ENCODE measurements at places on chromosomes 3 and 15. TPM values are rescaled to one million over a fixed set of nuclear protein-coding genes. Genes with fewer than 3 reads are reported as not detected.

NMD3 gene
- 155 TPM for total RNA-seq

WDR93 gene
- under 0.01 TPM for total RNA-seq

IGDCC3 gene
- not detected for total RNA-seq

FILIP1L gene
- total RNA-seq: 11.7 TPM

NEK10 gene
- total RNA-seq: 27.6 TPM

SLC24A5 gene
- total RNA-seq: not detected

SH3GL3 gene
- total RNA-seq: not detected

ARPIN gene
- total RNA-seq: 7.6 TPM

CFAP20DC gene
- total RNA-seq: 2.0 TPM
